Heart left ventricle (tissue), 16 donors: ENCODE measurements at places on chromosomes 13 and 19. TPM values are rescaled to one million over a fixed set of nuclear protein-coding genes. Genes with fewer than 3 reads are reported as not detected.
A peak's percentile ranks its signal among the peaks of the same experiment; 100 is the strongest.

GRCh38 chr13:43688227-43688907 lies 98.4 kb downstream of the ENOX1 start:
- no peaks in the 10 kb centered on the region for H3K36me3 ChIP-seq
- H3K4me1 ChIP-seq, result peaks cover 35% of the 10 kb centered on the region

GRCh38 chr13:61253105-61253877 lies 162.4 kb downstream of the PCDH20 start:
- H3K36me3 ChIP-seq, result no peaks in the 10 kb centered on the region
- H3K4me1 ChIP-seq, result no peaks in the 10 kb centered on the region
- H3K27me3 ChIP-seq, result no peaks in the 10 kb centered on the region
- H3K27ac ChIP-seq, result no peak overlapping the region

DNA sequence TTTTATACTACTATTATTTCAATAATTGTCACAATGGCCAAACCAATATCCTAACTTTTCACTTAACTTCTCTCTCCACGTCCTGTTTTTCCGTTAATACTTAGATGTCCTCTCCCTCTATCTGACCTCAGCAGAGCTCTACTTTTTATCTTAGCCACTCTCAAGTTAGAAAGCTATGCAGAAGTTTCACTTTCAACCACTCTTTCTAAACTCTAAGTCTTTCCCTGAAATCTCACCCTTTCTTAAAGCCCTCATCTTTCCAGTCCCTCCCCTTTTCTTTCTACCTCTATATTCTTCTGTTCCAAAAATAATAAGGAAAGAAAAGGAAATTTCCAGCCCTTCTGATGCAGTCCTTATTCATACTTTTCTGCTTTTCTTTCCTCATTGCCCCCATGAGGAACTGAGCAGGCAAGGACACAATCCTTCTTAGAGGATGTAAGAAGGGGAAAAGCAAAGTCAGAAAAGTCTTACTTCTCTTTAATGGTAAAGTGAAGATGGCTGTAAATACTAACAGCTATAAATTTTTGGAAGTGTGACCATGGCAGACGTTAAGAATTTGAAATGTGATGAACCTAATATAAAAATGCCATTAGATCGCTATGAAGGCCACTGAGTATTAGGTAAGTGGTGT lies 23.0 kb downstream of the FAM216B start:
- H3K27me3 ChIP-seq, result no peaks in the 10 kb centered on the region
- H3K36me3 ChIP-seq, result no peaks in the 10 kb centered on the region
- no peak overlapping the region for H3K27ac ChIP-seq
- DNase-seq, result no peak
- H3K4me1 ChIP-seq, result no peaks in the 10 kb centered on the region

GRCh38 chr13:96636001-96636709 lies 358.1 kb downstream of the OXGR1 start:
- no peak overlapping the region for H3K27ac ChIP-seq
- no peaks in the 10 kb centered on the region for H3K27me3 ChIP-seq
- H3K4me1 ChIP-seq, result no peaks in the 10 kb centered on the region
- H3K4me3 ChIP-seq, result no peak overlapping the region
- H3K36me3 ChIP-seq, result no peaks in the 10 kb centered on the region

GRCh38 chr13:23434491-23434890 lies 989 bp upstream of the SACS start:
- H3K4me1 ChIP-seq, result peaks cover 18% of the 10 kb centered on the region
- no peak overlapping the region for H3K27ac ChIP-seq
- H3K36me3 ChIP-seq, result no peaks in the 10 kb centered on the region

- H3K27me3 ChIP-seq, result no peaks in the 10 kb centered on the region
- H3K4me1 ChIP-seq, result no peaks in the 10 kb centered on the region
- no peaks in the 10 kb centered on the region for H3K36me3 ChIP-seq
- H3K27ac ChIP-seq, result no peak overlapping the region
- peak overlapping the region; percentile 29 for H3K4me3 ChIP-seq
These were observed 1033.6 kb downstream of the SLITRK5 start for GRCh38 chr13:88704600-88705275.

- H3K4me1 ChIP-seq, result peaks cover 37% of the 10 kb centered on the region
- peak overlapping the region; percentile 53 for H3K4me3 ChIP-seq
- no peaks in the 10 kb centered on the region for H3K36me3 ChIP-seq
- no peak for DNase-seq
These were observed 662 bp downstream of the CBARP start for GRCh38 chr19:1237027-1237659.

- H3K4me1 ChIP-seq, result peaks cover 4% of the 10 kb centered on the region
- H3K27me3 ChIP-seq, result no peaks in the 10 kb centered on the region
- DNase-seq, result peak; percentile 52
- H3K4me3 ChIP-seq, result no peak within 1 kb of the TSS
- H3K27ac ChIP-seq, result peak within 1 kb of the TSS; percentile 72
- peaks cover 29% of the 10 kb centered on the region for H3K36me3 ChIP-seq
These were observed at the start of gene RINL for GRCh38 chr19:38877781-38878574. Gene RINL (minus strand): TSS chr19:38878275. CDS start chr19:38876742, 1,533 bp downstream.

GRCh38 chr19:49364083-49364737 lies 533 bp downstream of the DKKL1 start:
- peak overlapping the region; percentile 99 for H3K27ac ChIP-seq
- H3K27me3 ChIP-seq, result no peaks in the 10 kb centered on the region
- peak overlapping the region; percentile 95 for H3K4me3 ChIP-seq

DNA sequence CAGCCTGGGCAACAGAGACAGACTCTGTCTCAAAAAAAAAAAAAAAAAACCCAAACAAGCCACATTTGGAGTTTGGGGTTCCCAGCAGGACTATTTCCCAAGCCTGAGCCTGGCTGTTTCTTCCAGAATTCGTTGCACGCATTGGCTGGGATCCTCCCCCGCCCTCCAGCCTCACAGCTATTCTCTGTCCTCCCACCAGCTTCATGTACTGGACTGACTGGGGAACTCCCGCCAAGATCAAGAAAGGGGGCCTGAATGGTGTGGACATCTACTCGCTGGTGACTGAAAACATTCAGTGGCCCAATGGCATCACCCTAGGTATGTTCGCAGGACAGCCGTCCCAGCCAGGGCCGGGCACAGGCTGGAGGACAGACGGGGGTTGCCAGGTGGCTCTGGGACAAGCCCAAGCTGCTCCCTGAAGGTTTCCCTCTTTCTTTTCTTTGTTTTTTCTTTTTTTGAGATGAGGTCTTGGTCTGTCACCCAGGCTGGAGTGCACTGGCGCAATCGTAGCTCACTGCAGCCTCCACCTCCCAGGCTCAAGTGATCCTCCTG lies 26.7 kb downstream of the LDLR start:
- H3K4me1 ChIP-seq, result no peaks in the 10 kb centered on the region
- H3K27ac ChIP-seq, result no peak overlapping the region
- H3K4me3 ChIP-seq, result no peak overlapping the region
- no peaks in the 10 kb centered on the region for H3K27me3 ChIP-seq
- DNase-seq, result no peak

- H3K36me3 ChIP-seq, result peaks cover 38% of the 10 kb centered on the region
- no peaks in the 10 kb centered on the region for H3K4me1 ChIP-seq
- no peaks in the 10 kb centered on the region for H3K27me3 ChIP-seq
These were observed 9.1 kb upstream of the SERTAD3 start for GRCh38 chr19:40453151-40453735.

GRCh38 chr19:46474211-46474610 lies 2.8 kb upstream of the PNMA8A start:
- no peaks in the 10 kb centered on the region for H3K4me1 ChIP-seq
- no peak overlapping the region for H3K4me3 ChIP-seq
- no peaks in the 10 kb centered on the region for H3K36me3 ChIP-seq
- no peak for DNase-seq
- H3K27ac ChIP-seq, result no peak overlapping the region

DNA sequence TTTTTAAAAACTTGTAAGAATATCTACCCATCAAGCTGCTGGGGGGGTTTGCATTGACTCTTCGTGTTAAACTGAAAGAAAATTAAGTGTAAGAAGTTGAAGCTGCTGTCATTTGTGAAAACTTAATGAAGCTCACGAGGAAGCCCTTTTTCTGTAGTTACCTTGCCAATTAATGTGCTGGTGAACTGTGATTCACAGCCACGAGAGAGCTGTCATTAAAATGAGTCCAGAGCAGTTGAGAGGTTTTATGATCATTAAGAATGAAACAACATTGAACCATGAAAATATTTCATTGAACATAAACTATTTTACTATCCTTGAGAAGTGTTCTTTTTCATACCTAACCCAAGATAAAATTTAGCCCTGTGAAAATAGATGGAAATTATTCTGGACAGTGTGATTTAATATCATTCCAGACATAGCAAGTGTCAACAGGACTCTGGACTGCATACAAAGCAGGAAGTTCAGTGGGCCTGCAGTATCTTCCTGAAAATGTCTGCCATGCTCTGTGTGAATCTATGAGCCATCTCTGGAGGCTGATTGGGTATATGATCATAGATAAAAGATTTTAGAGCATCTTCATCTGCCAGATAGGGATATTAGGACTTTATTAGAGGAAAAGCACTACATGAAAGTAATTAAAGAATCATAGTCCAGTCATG lies 53.8 kb downstream of the DPY19L3 start:
- no peaks in the 10 kb centered on the region for H3K36me3 ChIP-seq
- H3K4me1 ChIP-seq, result peaks cover 10% of the 10 kb centered on the region
- H3K4me3 ChIP-seq, result no peak overlapping the region
- H3K27me3 ChIP-seq, result no peaks in the 10 kb centered on the region
- DNase-seq, result no peak

DNA sequence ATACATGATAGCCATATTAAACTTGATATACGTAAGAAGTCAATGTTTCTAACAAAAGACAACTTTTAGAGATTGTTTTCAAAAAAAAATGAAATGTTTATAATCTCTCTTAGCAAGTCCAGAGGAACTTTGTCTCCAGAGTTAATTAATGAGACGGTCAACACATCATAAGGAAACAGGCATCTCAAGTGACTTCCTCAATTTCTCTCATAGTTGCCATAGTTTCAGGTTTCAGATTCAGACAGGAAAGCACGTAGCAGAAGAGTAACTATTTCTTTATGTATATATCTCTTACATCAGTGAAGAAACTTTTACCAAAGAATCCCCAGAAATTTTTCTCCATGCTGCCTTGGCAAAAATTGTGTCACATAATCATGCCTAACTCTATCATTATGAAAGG lies 159.6 kb upstream of the ATXN8OS start:
- H3K4me1 ChIP-seq, result no peaks in the 10 kb centered on the region
- no peaks in the 10 kb centered on the region for H3K27me3 ChIP-seq
- H3K36me3 ChIP-seq, result no peaks in the 10 kb centered on the region
- H3K27ac ChIP-seq, result no peak overlapping the region

DNA sequence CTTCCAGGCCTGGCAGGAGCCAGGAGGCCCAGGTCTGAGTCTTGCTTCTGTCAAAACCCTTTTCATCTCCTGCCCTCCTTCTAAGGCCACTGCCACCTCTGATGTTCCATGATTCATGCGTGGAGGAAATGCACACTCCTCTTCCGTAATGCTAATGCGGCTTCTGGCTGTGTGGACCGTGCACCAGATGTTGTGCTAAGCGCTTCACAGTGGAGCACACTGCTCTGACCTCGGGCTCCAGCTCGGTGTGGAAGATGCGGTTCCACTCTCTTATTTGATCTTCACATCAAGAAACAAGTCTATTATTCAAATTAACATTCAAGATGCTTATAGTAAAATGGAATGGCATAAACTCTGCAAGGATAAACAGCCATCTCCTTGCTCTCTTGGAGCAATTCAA lies 629.2 kb downstream of the UQCRFS1 start:
- DNase-seq, result no peak
- no peaks in the 10 kb centered on the region for H3K36me3 ChIP-seq
- H3K27me3 ChIP-seq, result no peaks in the 10 kb centered on the region
- H3K27ac ChIP-seq, result no peak overlapping the region
- H3K4me1 ChIP-seq, result no peaks in the 10 kb centered on the region
- H3K4me3 ChIP-seq, result no peak overlapping the region

GRCh38 chr13:88294368-88294767 lies 623.2 kb downstream of the SLITRK5 start:
- no peaks in the 10 kb centered on the region for H3K36me3 ChIP-seq
- no peaks in the 10 kb centered on the region for H3K4me1 ChIP-seq
- H3K4me3 ChIP-seq, result no peak overlapping the region
- no peaks in the 10 kb centered on the region for H3K27me3 ChIP-seq

GRCh38 chr13:108621462-108621861 lies 7.9 kb upstream of the MYO16 start:
- H3K36me3 ChIP-seq, result no peaks in the 10 kb centered on the region
- no peak overlapping the region for H3K27ac ChIP-seq
- no peaks in the 10 kb centered on the region for H3K4me1 ChIP-seq
- no peak for DNase-seq
- no peaks in the 10 kb centered on the region for H3K27me3 ChIP-seq
- no peak overlapping the region for H3K4me3 ChIP-seq

DNA sequence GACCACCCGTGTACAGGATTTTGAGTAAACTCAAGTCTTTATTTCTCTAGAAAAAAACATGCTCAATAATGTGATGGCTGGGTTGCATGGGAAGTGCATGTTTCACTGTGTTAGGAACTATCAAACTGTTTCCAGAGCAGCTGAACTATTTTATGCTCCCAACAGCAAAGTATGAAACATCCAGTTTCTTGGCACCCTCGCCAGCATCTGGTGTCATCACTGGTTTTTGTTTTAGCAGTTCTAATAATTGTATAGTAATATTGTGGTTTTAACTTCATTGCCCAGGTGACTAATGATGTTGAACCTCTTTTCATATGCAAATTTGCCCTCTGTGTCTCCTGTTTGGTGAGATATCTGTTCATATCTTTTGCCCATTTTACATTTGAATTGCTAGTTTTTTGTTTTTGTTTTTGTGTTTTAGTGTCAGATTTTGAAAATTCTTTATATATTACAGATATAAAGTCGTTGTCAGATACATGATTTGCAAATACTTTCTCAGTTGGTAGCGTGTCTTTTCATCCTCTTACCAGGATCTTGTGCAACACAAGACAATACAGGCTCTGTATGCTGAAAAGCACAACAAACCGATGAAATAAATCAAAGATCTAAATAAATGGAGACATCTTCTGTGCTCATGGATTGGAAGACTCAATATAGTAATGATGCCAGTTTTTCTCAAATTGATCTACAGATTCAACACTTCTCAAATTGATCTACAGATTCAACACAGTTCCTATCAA lies 87.8 kb downstream of the IPO5 start:
- DNase-seq, result no peak
- no peaks in the 10 kb centered on the region for H3K36me3 ChIP-seq
- H3K27me3 ChIP-seq, result no peaks in the 10 kb centered on the region
- H3K4me3 ChIP-seq, result no peak overlapping the region
- no peak overlapping the region for H3K27ac ChIP-seq

GRCh38 chr13:109783447-109783814 lies 3.0 kb downstream of the IRS2 start:
- no peak overlapping the region for H3K27ac ChIP-seq
- H3K4me1 ChIP-seq, result peaks cover 60% of the 10 kb centered on the region
- no peak for DNase-seq
- peaks cover 6% of the 10 kb centered on the region for H3K27me3 ChIP-seq
- peak overlapping the region; percentile 79 for H3K4me3 ChIP-seq

GRCh38 chr19:8377598-8377997 lies 12.6 kb upstream of the RAB11B start:
- H3K27ac ChIP-seq, result no peak overlapping the region
- H3K4me3 ChIP-seq, result no peak overlapping the region
- H3K36me3 ChIP-seq, result no peaks in the 10 kb centered on the region

GRCh38 chr19:29193155-29193554 lies 19.8 kb downstream of the UQCRFS1 start:
- no peak overlapping the region for H3K4me3 ChIP-seq
- H3K4me1 ChIP-seq, result no peaks in the 10 kb centered on the region
- no peaks in the 10 kb centered on the region for H3K36me3 ChIP-seq
- H3K27ac ChIP-seq, result no peak overlapping the region
- no peak for DNase-seq

The DLL3 gene
- not detected for total RNA-seq

The UNC13A gene
- total RNA-seq, result 0.06 TPM

The SLC15A1 gene
- total RNA-seq, result not detected

The CEACAM3 gene
- total RNA-seq, result not detected

The ACP7 gene
- total RNA-seq, result not detected

The FOXA3 gene
- total RNA-seq, result not detected

The ZNF20 gene
- total RNA-seq, result 1.5 TPM

The PTGIR gene
- 16.7 TPM for total RNA-seq

The KLK12 gene
- not detected for total RNA-seq

The USHBP1 gene
- total RNA-seq, result 7.3 TPM
